Stimulated activated CD8-positive, alpha-beta memory T cell treated with anti-CD3 and anti-CD28 coated beads, Interleukin-2, amount 100 ng/mL, for 1 hour (primary cell): ENCODE measurements at places on chromosomes 6 and 20.

GRCh38 chr6:4599924-4600323 is 176.3 kb upstream of the CDYL start:
- DNase-seq, result no peak

GRCh38 chr20:46330072-46330763 is 21.9 kb upstream of the CDH22 start:
- DNase-seq, result no peak

GRCh38 chr6:11754625-11755271 is 23.9 kb downstream of the ADTRP start:
- DNase-seq, result no peak

- DNase-seq, result no peak
Measured at GRCh38 chr20:23753589-23753988, 2.9 kb upstream of the CST1 start.

GRCh38 chr6:17914651-17915050 is 72.8 kb downstream of the KIF13A start:
- DNase-seq, result no peak
